ENCODE measurements at places on chromosomes 2 and 18.

DNA sequence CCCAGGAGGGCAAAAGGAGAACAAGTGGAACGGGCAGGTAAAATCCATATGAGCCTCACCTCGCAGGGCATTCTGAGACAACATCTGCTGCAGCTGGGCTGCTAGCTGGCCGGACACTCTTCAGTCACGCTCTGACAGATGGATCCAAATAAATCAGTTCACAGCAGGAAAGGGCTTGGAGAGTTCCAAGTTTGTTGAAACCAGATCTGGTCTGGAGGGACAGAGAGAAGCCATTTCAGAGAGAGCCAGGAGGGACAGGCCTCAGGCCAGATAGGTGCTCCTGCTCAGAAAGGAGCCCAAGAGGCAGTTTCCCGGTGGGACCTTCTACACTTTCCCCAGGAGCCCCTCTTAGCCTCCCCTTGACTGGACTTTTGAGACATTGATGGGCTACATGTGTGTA, 28.2 kb upstream of the TNP1 start:
- DNase-seq: no peak

DNA sequence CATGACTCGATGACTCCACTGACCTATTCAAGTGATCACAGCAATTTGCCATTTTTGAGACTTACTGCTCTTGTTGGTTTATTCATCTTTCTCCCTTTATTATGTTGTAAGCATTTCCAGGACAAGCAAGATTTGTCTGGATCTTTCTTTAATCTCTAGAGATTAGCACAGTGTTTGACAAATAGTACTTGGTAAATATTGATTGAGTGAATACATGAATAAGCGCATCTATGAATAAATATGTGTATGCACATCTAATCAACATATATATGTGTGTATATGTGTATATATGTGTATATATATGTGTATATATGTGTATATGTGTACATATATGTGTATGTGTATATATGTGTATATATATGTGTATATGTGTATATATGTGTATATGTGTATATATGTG, 7.3 kb downstream of the TMX3 start:
- DNase-seq: no peak

DNA sequence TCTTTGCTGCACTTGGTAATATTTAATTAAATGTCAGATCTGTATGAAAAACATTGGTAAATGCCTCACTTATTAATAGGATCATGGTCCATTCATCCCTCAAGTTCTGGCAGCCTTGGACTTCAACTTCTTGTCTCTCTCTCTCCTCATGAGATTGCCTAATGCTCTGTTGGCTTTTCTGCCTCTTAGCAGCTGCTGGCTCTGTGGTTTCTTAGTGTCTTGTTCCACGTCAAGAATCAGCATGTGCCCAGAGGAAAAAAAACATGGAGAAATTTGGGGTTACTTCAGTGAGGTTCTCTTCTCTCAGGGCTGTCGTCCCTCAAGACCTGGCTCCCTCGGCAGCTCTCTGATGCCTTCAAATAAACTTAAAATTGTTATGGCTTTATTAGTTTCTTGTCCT, 75.4 kb downstream of the TAF4B start:
- no peak for DNase-seq

- DNase-seq: no peak
Observed at GRCh38 chr2:166361351-166362153, 14.2 kb downstream of the SCN9A start.

DNA sequence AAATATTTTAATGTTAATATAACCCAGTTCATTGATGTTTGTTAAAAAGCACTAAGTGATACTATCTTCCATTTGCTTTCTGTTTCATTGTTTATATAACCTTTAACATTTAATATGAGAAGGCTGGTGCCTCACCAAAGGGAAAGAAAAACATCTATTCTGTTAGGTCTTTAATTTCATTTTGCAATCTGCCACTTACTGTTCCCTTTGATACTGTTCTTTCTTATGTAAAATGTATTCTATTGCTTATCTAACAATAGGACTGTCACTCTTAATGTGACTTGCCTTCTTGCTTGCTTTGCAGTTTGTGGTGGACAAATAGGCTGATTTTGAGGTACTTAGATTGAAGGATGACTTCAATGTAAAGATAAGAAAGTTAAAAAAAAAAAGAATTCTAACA, 1666.1 kb upstream of the DDX18 start:
- no peak for DNase-seq
